Inflammatory macrophage (primary cell): ENCODE measurements at places on chromosomes 7 and 10.

DNA sequence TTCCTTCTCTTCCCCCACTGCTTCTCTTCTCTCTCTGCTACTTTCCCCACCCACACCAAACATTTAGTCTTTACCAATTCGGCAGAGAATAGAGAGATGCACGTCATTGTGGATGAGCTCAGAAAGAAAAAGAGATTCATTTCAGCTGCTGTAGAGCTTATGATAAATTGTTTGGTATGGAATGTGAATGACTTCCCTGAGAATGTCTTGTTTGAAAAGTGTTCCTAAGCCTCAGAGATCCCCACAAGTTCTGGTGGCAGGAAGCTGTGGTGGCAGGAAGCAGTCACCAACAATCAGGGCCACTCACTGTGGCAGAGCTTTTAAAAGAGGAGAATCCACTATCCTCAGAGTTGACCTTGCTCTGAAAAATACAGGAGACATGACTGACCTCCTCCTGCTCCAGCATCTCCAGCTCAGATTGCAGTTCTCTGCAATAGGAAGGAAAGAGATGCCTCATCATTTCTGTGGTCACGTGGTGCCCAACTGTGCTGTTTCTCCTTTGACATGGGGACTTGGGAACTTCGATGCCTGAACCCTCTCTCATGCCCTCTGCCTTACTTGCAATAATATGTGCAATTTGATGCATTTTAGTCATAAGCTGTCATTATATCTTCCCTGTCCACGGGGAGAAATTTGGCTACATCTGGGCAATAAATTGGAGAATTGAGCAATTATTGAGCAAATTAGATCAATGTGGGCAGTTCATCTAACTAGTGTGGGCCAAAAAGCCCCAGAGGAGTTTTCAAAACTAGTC is 76.5 kb downstream of the BMPER start:
- DNase-seq = no peak

GRCh38 chr7:149720372-149721083 is 52.9 kb downstream of the ZNF467 start:
- no peak for DNase-seq

DNA sequence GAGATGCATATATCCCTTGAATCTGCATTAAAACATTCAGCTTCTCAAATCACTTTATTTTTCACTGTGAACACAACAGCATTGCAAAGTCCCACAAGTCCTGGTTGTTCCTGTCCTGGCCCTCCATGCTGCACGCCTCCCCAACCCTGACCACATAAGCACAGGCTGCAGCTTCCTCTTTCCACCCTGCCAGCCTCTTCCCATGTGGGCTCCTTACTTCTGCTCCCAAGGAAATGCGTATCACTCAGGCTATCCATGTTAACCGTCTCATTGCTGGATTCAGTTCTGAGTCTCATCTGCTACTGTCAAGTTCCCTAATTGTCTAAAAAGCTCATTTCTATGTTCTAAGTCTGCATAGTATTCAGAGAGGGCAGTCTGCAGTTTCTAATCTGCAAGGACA is 89.7 kb upstream of the ZPBP start:
- DNase-seq = peak; percentile 83

GRCh38 chr7:32881074-32881982 is 10.2 kb downstream of the KBTBD2 start:
- no peak for DNase-seq

GRCh38 chr7:27138985-27139333 is 4.5 kb downstream of the HOXA5 start:
- no peak for DNase-seq

- no peak for DNase-seq
Measured at GRCh38 chr7:134879815-134880475, 100.5 kb downstream of the CALD1 start.

GRCh38 chr7:28588602-28589001 is 176.3 kb downstream of the CREB5 start:
- DNase-seq = no peak

GRCh38 chr10:79404231-79404609 is 41.2 kb downstream of the ZCCHC24 start:
- DNase-seq = peak; percentile 47

- no peak for DNase-seq
Measured at GRCh38 chr10:129131457-129132132, 335.4 kb upstream of the MGMT start.

GRCh38 chr10:120105001-120105400 is 212.5 kb downstream of the SEC23IP start:
- DNase-seq = no peak

DNA sequence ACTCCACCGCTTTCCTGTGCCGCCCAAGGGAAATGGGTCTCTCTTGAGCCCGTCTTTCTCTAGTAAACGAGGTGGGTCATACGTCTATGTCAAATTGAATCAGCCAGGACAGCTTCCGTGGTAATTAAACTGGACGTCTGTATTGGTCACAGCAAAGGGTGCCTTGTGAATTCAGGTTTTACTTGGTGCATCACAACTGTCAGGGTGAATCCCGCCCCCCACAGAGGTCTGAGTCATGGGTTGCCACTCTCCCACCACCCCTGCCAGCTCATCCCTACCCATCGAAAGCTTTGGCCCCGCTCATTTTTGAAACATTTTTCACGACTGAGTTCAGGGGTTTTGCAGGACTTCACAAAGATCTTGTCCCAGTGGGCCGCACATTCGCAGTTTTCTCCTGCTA is 8.0 kb upstream of the SP8 start:
- DNase-seq = no peak

DNA sequence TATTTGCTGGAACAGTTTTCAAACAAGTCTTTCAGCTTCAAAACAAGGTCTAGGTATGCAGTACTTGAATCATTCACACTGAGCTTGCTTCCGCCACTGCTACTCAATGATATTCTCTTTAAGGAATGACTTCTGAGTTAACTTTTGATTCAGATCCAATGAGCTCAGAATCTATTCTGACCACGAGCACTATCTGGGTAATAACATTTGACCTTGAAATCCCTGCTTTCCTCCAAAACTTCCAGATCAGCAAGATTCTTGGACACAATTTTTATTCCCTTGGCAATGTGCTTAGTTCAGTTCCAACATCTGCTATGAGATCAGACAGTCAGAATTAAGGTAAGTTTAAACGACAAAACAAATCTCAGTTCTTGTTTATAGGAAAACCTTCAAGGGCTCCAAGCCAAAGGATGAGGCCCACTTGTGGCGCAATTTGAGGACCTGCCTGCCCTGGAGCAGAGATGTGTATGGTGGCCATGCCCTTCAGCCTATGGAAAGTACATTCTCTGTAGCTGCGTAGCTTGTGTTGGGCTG is 87.2 kb downstream of the RNF216 start:
- DNase-seq = no peak

- DNase-seq = no peak
Measured at GRCh38 chr7:51029131-51029530, 246.4 kb upstream of the GRB10 start.

DNA sequence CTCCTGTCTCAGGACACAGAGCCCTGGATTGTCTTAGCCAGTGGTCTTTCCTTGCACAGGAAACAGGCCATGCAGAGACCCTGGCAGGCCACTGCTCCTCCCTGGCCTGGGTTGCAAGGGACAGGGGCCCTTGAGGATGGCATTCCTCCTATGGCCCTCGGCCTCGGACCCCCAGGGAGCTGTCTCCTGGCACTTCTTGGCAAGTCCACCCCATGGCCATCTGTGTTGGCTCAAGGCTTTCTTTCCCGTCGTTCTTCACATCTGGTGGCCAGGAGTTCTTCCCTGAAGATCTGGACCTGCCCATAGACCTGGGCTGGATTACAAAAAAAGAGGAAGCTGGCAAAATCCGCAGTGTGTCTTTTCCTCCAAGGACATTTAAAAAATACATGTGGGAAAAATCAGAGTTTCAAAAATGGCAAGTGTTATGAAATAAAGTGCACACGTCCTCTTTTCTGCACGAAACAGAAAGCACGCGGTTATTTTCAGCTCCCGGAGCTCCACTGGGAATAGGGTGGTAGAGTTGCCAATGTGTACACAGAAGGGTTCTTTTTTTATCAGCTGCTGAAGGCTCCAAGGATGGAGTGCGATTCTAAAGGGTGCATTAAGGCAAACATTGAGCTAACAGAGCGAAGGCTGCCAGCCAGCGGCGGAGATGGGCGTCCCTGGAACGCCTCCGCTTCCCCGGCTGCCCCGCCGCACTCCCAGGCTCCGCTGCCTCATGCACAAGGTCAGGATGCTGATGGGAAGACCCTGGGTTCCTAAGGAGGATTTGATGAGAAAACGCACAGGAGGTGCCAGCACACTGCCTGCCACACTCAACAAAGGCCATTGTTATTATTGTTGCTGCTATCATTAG is 62.8 kb upstream of the FAM20C start:
- peak; percentile 76 for DNase-seq

GRCh38 chr7:144659211-144659610 is 176.6 kb downstream of the TPK1 start:
- DNase-seq = no peak

DNA sequence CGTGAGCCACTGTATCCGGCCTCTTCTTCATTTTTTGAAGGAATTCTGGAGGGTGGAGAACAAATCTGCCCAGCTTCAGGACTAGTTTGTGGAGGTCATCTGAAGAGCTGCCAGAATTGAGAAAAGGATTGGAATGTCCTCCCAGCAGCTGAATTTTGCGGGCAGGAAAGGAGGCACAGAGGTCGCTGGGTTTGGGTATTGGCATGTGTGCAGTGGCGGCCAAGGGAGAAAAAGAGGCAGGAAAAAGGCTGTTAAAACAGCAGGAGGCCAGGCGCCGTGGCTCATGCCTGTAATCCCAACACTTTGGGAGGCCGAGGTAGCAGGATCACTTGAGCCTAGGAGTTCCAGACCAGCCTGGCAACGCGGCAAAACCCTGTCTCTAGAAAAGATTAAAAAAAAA is 80.4 kb downstream of the HIP1 start:
- no peak for DNase-seq

- DNase-seq = no peak
Measured at GRCh38 chr7:130296221-130296951, 3.4 kb downstream of the CPA4 start.

GRCh38 chr7:156975620-156976019 is 26.1 kb downstream of the NOM1 start:
- no peak for DNase-seq

DNA sequence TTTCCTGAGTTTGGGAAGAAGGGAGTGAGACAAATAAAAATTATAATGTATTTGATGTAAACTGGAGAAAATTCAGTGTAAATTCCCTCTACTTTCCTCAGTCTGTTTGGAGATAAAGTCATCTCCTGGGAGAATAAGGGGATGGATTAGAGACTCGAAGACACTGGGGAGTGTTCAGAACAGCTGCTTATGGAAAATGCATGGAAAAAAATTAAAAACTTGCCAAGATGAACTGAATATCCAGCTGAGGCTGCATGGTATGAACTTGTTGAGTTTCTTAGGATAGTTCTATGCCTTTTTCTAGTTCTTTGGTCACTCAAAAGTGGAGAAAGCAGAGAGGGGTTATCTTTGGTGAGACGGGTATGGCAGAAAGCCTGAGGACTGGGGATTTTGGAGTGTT is 210.5 kb downstream of the BICC1 start:
- DNase-seq = no peak

GRCh38 chr10:17622061-17622460 is 4.9 kb upstream of the HACD1 start:
- no peak for DNase-seq
